ENCODE measurements at places on chromosomes 13 and 19.

- DNase-seq, result no peak
These were observed 1.2 kb downstream of the MADCAM1 start for GRCh38 chr19:497491-497868.

GRCh38 chr13:97301382-97302095, 79.4 kb downstream of the MBNL2 start:
- no peak for DNase-seq

GRCh38 chr13:60794751-60795150, 397.7 kb downstream of the TDRD3 start:
- DNase-seq, result no peak

DNA sequence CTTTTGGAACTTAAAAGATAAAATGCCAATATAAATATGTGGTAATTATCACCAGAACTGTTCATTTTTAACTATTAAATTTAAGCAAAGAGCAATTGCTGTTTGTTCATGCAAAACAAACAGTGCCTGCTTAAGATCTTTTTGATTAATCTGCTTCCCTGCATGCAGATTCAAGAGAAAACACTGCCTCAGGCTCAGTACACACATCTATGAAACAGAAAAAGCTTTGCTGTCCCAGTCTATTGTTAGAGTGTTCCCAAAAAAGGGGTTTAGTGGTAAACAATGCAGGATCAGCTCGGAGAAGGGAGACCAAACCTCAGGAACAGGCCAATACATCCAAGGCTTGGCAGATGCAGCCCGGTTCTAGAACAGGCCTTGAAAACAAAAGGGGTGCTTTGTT, 49.3 kb upstream of the TDRD3 start:
- no peak for DNase-seq

- DNase-seq, result no peak
These were observed 12.0 kb downstream of the CERS4 start for GRCh38 chr19:8221161-8221560.

DNA sequence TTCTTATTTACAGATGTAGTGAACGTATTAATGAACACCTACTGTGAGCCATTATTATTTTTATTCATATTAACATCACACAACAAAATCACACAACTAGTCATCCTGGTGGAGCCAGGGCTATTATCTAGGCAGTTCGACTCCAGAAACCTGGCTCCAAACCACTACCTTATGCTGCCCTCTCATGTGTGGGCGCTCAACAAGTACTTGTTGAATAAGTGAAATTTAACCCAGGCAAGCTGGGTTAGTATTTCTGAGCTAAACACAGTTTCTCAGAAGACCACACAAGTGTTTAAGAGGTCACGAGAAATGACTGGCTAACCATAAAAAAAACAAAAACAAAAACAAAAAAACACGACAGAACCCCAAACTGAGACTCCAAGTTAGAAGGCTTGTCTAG, 33.6 kb downstream of the MZT1 start:
- DNase-seq, result no peak

- no peak for DNase-seq
These were observed 485.3 kb downstream of the SLITRK6 start for GRCh38 chr13:85313761-85314503.

DNA sequence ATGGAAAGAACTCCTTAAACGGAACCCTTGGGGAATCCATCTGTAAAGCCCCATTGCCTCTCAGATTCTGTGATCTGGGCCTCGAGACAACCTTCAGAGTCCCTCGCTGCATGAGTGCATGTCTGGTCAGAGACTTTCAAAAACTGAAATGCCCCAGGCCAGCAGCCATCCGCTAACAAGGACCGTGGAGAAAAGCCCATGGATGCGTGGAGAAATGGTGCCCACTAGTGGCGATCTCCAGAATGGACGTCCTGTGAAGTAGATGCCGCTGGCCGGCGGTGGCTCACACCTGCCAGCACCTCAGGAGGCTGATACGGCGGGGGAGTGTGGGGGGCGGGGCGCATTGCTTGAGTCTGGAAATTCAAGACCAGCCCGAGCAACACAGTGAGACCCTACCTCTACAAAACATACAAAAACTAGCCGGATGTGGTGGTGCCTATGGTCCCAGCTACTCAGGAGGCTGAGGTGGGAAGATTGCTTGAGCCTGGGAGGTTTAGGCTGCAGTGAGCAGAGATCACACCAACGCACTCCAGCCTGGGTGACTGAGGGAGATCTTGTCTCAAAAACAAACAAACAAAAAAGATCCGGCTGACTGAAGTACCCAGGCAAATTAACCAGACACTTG, 7.9 kb upstream of the CDC16 start:
- peak; percentile 92 for DNase-seq

DNA sequence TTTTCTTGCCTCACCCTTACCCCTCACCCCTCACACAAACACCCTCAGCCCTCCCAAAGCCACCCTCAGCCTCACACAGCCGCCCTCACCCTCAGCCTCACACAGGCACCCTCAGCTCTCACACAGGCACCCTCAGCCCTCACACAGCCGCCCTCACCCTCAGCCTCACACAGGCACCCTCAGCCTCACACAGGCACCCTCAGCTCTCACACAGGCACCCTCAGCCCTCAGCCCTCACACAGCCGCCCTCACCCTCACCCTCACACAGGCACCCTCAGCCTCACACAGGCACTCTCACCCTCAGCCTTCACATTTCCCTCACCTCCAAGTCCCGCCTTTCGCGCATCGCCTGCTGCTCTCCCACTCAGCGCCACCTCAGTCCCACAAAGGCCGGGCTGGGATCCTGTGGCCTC, 287 bp upstream of the ZSCAN22 start:
- no peak for DNase-seq

DNA sequence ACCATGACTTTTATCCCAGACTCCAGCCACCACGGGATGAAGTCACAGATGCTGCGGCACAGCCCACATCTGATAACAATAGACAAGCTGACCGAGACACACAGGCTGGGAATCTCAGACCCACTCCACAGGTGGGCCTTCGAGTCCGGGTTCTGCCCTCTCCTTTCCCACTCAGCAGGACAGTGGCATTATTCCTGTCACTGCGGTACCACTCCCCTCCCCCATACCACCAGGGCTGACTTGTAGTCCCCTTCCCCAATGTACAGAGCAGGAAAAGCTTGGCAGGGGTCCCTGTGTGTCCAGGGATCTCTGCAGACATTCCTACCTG, 179 bp upstream of the AMER2 start:
- DNase-seq, result no peak

DNA sequence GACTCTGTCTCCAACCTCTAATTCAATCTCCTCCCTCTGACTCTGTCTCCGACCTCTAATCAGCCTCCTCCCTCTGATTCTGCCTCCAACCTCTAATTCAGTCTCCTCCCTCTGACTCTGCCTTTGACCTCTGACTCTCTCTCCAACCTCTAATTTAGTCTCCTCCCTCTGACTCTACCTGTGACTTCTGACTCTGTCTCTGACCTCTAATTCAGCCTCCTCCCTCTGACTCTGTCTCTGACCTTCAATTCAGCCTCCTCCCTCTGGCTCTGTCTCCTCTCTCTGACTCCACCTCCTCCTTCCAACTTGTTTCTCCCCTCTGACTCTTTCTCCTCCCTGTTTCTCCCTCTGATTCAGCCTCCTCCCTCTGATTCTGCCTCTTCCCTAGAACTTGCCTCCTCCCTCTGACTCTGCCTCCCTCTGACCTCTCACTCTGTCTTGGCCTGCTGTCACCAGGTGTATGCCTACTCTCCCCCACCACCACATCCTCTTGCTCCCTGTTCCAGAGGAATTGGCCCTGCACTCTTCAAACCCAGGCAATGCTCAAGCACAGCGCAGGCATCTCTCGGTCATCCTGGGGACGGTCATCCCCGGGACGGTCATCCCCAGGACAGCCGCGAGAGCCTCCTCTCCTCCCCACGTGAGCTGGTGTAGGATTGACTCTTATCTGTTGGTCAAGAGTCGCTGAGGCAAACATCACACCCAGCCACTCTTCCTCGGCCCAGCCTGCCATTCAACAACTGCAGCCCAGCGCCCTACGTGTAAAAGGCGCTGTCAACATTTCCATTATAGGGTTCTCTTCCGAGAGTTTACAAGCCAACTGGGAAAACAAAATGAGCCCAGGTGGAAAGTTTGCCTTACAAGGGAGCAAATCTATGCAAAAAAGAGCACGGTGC, 60.2 kb downstream of the ZIC5 start:
- DNase-seq, result no peak

- DNase-seq, result no peak
These were observed 3.0 kb downstream of the MYCBP2 start for GRCh38 chr13:77323858-77324257.

DNA sequence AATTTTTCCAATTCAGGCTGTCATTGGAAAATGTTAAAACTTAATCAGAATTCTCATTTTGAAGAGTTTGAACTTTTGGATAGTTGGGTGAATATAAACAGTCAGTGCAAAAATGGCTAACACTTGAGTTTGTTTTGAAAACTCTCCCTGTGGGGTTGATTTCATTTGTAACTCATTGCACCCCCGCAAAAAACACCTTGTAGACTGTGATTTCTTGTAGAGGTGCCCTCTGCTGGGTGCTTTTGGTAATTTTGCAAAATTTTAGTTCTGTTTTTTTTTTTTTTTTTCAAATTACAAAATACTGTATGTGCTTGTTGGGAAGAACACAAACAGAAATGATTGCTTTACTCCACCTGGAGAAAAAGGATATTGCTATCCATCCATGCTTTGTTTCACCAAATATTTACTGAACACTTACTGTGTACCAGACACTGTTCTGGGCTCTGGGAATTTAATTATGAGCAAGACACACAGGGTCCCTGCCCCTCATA, 28.2 kb upstream of the GPI start:
- peak; percentile 73 for DNase-seq

- DNase-seq, result no peak
These were observed 1.2 kb downstream of the MTIF3 start for GRCh38 chr13:27449081-27449603.

- DNase-seq, result no peak
These were observed 184.2 kb downstream of the LACC1 start for GRCh38 chr13:44063881-44064280.

DNA sequence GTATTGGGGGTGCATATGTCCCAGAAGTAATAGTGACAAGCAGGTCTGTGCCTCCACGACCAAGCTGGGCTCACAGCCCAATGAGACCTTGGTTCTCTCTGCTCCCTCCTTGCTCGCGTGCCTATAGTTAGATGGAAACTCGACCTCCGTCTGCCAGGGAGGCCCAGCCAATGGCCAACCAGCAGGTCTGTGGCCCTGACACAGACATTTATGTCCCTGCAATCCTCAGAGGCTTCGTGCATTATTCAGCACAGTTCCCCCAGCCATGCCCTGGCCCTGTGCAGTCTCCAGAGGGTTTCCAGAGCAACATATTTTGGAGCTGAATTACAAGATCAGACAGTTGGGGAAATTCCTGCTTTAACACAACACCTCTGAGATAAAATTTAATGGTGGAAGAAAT, 105.1 kb downstream of the UQCRFS1 start:
- no peak for DNase-seq

- DNase-seq, result peak; percentile 73
These were observed 3.7 kb upstream of the CSNK1A1L start for GRCh38 chr13:37109051-37109678.

DNA sequence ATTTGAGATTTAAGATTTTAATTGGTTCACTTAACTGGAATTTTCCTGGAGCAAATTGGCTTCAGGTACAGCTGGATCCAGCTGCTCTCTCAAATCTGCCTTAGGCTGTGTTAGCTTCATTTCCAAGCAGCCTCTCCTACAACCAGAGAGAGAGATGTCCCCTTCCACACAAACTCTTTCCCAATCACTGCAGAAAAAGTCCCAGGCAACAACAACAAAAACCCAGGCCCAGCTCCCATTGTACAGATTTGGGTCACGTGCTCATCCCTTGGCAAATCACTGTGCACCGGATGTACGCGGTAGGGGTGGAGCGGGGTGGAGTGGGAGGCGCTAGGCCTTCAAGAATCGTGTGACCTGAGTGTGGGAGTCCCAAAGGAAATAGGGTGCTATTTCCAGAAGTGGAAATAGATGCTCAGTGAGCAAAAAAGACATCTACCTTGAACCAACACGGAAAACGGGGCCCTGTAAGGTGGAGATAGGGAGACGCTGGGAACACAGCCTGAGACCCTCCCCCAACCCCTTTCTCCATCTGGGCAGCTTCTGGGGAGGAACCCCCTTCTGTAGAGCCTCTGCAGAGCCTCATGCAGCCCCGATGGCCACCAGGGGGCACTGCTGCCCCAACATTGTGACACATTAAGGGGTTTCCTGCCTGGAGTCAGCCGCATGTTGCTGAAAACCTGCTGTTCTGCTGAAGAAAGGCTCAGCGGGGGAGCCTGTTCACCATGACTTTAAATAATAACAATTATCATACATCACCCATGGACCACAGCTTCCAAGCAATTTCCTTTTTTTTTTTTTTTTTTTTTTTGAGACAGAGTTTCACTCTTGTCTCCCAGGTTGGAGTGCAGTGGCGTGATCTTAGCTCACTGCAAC, 25.4 kb downstream of the HPN start:
- DNase-seq, result peak; percentile 89

DNA sequence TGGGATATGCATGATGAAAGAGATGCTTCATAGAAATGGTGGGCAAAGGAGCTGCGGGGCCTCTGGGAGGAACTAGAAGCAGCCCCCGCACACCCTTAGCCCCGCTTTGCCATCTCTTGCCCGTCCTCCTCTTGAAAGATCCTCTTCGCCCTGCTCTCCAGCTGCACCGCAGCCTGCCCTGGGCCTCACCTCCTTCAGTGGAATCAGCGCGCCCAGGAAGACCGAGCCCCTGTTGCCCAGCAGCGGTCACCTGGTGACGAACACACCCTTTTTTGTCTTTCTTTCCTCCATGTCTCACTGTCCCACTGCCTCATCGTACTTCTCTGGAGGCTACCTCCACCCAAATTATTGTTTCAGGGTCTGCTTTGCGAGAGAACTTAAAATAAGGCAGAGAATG, 807.6 kb downstream of the UQCRFS1 start:
- no peak for DNase-seq

DNA sequence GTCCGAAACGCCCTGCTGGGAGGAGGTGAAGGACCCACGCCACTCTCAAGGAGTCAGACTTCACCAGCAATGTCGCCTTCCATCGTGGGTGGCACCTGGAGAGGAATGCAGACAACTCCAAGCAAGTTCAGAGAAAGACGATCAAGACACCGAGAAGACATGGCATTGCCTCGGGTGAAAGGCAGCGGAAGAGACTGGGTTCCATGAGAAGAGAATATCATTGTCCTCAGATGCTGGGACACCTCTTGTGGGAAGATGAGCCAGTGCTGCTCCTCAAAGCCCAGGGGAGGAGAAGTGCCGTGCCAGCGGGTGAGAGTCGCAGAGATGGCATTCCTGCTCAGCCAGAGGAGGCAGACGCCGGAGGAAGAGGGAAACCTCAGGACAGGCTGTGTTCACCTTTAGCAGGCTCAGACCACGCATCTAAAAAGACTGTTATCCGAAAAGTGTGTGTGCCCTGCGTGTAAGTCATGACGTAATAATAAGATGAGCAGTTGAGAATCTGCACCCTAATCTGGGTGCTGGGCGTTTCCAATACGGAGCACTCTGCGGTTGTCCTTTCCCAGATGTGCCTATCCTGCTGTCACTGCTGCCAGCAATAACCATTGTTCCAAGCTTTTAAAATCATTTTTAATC, 144.6 kb upstream of the SPACA7 start:
- no peak for DNase-seq

DNA sequence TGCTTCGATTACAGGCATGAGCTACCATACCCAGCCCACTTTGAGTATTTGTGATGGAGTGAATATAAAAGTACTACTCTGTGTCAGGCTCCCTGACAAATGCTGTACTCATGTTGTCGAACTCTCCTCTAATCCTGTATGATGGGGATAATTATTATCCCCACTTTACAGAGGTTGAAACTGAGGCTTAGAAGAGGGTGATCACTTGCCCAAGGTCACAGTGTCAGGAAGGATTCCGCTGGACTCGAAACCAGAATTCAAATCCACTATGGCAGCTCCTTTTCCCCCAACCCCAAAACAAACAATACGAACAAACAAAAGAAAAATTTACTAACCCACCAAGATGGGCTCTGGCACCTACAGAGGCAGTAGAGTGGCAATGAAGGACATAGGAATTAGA, 1.7 kb upstream of the PPP5C start:
- DNase-seq, result no peak

Measured in dermis blood vessel endothelial cell (primary cell).